ENCODE measurements at places on chromosomes 5 and 9. TPM values are rescaled to one million over a fixed set of nuclear protein-coding genes. Genes with fewer than 3 reads are reported as not detected.

The ESM1 gene
- 0.70 TPM for total RNA-seq

The ADAMTSL2 gene
- total RNA-seq, result 3.0 TPM

The FAM78A gene
- 3.8 TPM for total RNA-seq

The UGT3A2 gene
- not detected for total RNA-seq

The LCN10 gene
- 81.4 TPM for total RNA-seq

The WNT8A gene
- not detected for total RNA-seq

The CREBRF gene
- total RNA-seq, result 38.7 TPM

The DCAF12 gene
- total RNA-seq, result 35.3 TPM

The ANKRD33B gene
- 7.9 TPM for total RNA-seq

The OBP2B gene
- not detected for total RNA-seq

The IL4 gene
- total RNA-seq, result not detected

The FCN1 gene
- 13.8 TPM for total RNA-seq

The CCNI2 gene
- total RNA-seq, result not detected

The SPATA31A6 gene
- not detected for total RNA-seq

The PCDHB11 gene
- 7.6 TPM for total RNA-seq

The RNF183 gene
- 0.35 TPM for total RNA-seq

The EQTN gene
- total RNA-seq, result 2.8 TPM

The AHRR gene
- not detected for total RNA-seq

The SLC22A4 gene
- 4.5 TPM for total RNA-seq

The WWC1 gene
- total RNA-seq, result 1.9 TPM

The IFNA14 gene
- not detected for total RNA-seq

The DND1 gene
- 0.28 TPM for total RNA-seq

The FST gene
- 5.9 TPM for total RNA-seq
